Upper lobe of right lung (tissue), 1 donor: ENCODE measurements at places on chromosomes 2 and 18.
A peak's percentile ranks its signal among the peaks of the same experiment; 100 is the strongest.

GRCh38 chr2:64988420-64989125, 626 bp upstream of the SLC1A4 start:
- DNase-seq, result peak; percentile 78

GRCh38 chr2:33366473-33366872, 110.0 kb upstream of the RASGRP3 start:
- DNase-seq, result no peak

GRCh38 chr2:10930721-10931516, 19.2 kb downstream of the KCNF1 start:
- no peak for DNase-seq

DNA sequence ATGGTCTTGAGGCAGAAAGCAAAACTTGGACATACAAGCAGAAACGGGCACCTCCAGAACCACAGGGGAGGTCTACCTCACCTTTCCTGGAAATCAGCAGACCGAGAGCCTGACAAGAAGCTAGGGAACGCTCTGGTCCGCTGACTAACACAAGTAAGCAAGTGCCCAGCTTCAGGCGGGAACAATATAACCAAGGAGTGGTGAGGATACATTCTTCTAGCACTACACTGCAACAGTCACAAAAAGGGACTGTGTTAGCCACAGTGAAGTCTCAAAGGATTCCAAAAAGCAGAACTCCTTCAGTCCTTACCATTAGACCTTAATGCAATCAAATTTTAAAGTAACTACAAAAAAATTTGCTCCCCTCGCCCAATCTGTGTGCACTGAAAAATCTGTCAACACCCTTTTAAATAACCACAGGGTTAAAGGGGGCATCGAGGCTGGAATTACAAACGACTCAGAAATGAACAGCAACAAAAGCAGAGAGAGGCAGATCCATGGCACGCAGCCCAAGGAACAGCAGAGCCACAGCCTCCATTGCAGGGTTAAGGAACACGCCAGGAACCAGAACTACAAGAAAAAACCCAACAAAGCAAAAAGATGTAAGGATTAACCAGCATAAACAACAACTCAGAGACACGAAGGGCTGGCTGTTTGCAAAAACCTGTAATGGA, 7.1 kb downstream of the THAP4 start:
- no peak for DNase-seq

DNA sequence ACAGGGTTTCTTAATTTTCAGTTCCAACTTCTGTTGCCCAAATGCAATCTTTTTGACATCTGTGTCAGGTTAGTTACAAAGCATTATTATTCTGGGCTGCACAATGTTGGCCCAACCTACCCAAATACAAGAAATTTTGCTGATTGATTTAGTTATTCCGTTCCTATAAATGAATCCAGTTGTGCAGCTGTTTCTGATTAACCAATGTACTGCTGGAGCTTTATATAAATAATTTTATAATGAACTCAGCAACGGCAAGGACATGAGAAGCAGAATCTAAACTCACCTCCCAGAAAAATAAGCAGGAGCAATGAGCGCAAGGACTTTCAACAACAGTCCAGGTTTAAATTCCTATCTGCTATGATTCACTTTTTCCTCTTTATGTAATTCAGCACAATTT, 76.3 kb upstream of the WIPF1 start:
- no peak for DNase-seq

DNA sequence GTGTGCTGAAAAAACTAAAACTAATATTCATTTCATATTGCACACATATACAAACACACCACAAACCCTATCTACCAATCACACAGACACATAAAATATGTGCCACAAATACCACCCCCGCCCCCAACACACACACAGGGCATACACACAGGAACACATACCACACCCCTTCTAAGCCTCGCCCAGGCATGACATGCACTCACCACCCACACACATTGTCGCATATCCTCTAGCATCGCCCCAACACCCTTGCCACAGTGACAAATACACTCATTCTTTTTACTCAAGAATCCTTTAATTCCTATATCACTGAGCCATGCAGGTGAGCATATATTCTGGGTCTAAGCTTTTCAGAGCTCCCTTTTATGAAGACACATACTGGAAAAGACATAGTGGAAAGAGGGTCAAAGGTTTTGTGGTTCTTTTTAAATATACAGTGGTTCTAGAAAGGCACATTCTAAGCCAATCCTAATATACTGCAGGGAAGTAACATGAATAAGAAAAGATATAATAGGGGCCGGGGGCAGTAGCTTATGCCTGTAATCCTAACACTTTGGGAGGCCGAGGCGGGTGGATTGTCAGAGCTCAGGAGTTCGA, 24.5 kb upstream of the LCLAT1 start:
- no peak for DNase-seq

GRCh38 chr2:13652531-13653313, 936.0 kb downstream of the TRIB2 start:
- DNase-seq, result no peak

DNA sequence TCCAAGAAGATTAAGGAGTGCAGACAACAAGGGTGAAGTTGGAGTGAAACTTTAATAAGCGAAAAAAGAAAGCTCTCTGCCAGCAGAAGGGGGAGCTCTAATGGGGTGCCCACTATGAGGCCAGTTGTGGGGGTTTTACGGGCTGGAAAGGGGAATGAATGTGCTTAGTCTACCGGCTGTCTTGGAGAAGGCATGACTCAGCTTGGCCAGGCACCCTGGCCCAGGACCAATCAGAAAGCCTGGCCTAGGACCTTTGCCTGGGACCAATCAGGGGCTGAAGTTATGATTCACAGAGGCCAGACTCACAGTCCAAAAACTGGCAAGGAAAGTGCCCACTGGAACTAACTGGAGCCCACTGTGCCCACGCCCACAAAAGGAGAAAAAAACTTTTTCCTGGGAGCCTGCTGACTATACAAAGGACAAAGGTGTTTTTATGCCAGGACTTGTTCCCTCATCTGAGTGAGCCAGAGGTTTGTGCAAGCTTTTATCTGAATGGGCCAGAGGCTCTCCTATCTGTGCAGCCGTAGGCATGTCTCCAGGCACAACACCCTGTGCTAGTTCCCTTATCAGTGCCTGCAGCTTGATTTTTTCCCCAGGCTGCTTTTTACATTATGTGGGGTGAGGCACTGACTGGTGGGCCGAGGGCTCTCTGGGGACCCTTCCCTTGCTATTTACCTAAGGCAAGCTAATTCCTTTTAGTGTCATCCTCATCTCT, 18.6 kb downstream of the CMPK2 start:
- DNase-seq, result no peak

DNA sequence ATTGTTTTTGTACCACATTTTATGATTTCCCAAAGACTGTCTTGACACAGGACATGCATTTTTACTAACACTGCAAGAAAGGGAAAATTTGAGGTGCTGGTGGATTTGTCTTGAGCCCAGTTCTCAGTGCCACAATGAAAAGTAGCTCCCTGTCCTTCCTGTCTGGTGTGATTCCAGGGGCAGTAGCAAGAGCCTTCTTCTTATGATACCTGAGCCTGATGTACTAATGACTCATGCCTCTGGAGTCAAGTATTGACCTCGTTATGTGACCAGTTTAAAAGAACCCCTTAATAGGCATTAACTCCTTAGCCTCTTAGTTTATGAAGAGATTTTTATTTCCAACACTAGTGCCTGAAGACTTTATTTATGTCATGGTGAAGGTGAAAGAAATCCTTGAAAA, 728.6 kb downstream of the SLC4A3 start:
- no peak for DNase-seq

- DNase-seq, result no peak
Observed at GRCh38 chr2:112029164-112029563, 25.9 kb upstream of the TMEM87B start.

DNA sequence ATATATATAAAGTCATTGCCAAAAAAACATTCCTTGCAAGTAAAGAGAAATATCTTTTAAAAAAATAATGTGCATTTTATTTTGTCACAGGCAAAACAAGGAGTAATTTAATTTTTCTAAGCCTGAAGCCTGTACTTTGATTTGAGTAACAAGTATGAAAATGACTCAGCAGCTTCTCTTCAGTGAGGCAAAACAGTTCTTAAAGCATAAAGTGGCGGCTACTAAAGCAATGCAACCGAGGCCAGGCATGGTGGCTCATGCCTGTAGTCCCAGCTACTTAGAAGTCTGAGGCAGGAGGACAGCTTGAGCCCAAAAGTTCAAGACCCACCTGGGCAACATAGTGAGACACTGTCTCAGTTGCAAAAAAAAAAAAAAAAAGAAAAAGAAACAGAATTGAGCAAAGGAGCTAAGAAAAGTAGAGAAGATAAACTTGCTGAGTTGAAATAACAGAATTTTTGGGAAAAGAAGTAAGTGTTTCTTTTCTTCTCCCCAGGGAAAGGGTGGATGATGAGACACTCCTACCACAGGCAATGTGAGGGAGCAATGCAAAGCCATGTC, 29.6 kb downstream of the DOK1 start:
- DNase-seq, result no peak

DNA sequence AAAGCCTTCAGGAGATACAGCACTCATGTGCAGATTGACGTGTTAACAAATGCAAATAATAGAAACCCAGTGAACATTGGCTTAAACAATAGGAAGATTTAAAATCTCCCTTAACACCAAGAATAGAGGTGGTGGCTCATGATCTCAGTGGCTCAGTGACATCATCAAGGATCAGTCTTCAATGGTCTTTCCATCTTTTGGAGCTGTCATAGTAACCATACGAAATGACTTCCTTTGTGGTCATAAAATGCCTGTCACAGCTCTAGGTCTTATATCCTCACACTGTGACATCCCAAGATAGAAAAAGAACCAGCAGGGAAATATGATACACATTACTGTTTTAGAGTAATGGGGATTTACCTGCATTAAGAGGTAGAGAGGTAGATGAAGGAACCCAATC, 59.6 kb upstream of the ACKR3 start:
- DNase-seq, result no peak

DNA sequence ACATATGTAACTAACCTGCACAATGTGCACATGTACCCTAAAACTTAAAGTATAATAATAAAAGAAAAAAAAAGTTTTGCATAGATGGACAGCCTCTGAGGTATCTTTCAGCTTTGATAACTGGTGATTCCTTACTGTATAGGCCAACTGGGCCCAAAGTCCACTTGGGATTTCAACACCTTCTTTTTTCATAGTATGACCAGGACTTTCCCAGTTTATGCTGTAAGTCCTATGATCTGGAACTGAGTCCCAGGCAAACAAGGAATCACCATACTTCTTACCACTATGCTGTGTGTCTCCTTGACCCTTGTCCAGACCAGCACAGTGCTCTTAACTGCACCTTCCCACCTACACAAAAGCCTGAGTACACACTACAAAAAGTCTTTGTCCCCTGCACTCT, 205.1 kb upstream of the RBBP8 start:
- no peak for DNase-seq

DNA sequence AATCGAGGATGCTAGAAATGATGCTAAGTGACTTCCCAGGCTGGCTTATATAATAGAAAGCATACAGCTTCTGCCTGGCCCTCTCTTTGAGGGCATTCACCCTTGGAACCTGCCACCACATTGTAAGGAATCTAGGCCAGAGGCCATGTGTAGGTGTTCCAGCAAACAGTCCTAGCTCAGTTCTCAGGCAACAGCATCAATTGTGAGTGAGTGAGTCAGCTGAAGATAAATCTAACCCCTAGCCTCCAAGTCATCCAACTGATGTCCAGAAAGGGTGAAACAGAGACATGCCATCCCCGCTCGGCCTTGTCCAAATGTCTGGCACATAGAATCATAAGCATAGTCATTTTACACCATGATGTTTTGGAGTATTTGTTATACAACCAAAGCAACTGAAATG, 324.3 kb upstream of the KLHL14 start:
- DNase-seq, result no peak

DNA sequence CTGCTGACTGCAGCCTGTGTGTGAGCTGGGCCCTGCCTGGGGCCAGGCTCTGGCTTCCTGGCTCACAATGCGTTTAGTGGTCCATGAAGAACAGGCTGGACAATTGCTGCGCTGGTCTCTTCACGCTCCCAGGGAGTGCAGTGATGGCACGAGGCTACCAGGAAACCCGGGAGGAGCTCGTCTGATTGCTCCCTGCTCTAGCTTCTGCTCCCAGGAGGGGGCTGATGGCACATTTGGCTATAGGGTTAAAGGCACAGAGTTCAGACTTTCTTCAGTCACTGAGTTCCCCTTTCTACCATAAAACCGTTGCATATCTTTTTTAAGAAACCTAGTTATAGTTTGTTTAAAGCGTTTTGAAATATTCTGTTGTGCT, 60.1 kb downstream of the KCNF1 start:
- no peak for DNase-seq

DNA sequence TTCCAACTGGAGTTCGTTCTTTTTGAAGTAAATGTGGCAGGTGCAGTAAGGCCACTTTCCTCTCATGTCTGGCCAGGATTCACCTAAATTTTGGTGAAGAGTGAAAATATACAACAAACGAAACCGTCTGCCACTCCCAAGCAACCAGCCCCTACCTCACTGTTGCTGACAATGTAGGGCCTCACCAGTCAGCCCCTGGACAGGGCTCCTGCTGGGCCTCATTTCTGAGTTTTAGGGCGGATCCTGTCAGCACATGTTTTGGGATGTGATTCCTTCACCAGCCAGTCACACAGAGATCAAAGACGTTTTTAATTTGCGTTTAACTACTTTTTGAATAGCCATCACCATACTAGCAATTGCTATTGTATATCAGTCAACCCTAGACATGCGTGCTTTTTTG, 185.0 kb downstream of the WDR7 start:
- DNase-seq, result no peak

GRCh38 chr2:28219758-28220368, 172.8 kb upstream of the FOSL2 start:
- no peak for DNase-seq

DNA sequence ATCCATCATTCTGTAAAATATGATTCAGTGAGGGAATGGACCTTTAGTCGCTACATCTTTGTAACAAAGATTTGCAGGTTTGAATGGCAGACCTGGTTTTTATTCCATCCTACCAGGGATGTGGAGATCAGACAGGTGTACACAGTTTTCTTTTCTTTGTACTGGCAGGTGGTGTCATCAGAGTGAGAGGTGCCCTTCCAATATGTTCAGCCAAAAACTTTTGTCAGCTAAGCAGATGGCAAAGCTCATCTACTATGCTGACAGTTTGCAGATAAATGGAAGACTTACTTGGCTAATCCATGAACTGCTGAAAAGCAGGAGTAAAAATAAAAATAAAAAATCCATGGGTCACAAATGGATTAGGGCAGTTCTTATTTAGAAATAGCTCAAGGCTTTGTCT, 185.5 kb upstream of the DOK6 start:
- DNase-seq, result no peak

- DNase-seq, result no peak
Observed at GRCh38 chr2:67036444-67036843, 360.7 kb upstream of the ETAA1 start.

- no peak for DNase-seq
Observed at GRCh38 chr18:49591775-49592174, 29.9 kb downstream of the LIPG start.

- no peak for DNase-seq
Observed at GRCh38 chr2:197233473-197233872, 77.1 kb downstream of the ANKRD44 start.
